Cardiac septum (tissue), 1 donor: ENCODE measurements at places on chromosomes 11 and 22.

DNA sequence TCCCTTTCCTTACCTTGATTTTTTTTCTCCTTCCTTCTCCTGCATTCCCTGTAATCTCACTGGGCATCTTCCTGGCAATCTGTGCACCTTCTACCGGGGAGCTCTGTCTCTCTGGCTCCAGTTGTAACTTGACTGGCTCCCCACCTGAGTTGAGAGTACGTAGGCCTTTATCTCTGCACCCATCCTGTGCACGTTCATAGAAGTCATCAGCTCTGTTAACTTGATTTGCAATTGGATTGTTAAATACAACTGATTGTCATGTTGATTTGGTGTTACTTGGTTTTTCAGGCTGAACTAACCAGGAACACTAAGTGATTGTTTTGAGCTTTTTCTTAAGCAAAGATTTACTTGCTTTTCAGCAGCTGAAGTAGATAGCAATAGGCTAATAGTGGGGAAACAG lies 11.8 kb downstream of the SWAP70 start:
- no peak for DNase-seq

GRCh38 chr11:71987521-71987920 lies 11.2 kb upstream of the IL18BP start:
- no peak for DNase-seq

DNA sequence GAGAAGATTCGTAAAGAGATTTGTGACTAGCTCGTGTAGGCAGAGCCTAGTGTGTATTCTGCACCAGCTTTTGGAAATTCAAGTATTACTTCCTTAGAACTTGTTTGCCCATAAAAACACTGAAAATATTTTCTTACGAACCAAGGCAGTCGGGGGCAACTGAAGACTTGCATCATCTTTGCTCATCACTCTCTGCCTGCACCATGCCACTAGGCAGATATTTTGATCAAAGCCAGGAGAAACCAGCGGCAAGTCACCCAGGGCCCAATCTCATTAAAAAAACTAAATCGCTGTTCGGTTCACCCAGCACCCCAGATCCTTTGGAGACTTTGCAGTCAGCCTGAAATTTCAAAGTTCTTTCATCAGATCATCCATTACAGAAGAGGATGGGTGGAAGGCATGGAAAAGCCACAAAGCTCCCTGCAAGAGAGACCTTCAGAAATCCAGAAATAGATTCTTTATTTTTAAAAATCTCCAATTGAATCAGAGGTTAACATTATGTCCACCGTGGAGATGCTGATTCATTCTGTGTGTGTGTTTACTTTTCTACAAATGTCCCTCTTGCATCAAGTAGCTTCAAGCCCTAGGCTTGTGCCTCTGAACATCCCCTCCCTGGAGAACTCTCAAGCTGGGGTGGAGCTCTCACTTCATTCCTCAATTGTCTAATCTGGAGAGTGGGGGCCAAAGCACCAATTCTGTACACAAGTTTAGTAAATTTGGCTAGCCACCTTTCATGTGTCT lies 78.4 kb downstream of the ETS1 start:
- DNase-seq: no peak

DNA sequence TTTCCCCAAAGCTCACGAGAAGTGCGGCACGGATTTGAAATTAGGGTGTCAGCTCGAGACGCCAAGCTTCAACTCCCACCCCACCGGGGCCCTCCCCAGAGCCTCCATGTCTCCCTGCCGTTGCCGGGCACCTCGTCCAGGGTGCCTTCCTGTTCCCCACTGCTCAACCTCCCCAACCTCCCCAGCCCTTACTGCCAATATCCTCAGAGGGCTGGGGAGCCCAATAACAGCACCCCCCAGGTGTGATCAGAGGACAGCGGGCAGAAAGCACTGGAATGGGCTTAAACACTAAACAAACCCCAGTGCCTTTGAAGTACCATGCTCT lies 1336.4 kb downstream of the TBC1D22A start:
- peak; percentile 22 for DNase-seq

- no peak for DNase-seq
These were observed 6.8 kb upstream of the OR10A2 start for GRCh38 chr11:6855971-6856541.

DNA sequence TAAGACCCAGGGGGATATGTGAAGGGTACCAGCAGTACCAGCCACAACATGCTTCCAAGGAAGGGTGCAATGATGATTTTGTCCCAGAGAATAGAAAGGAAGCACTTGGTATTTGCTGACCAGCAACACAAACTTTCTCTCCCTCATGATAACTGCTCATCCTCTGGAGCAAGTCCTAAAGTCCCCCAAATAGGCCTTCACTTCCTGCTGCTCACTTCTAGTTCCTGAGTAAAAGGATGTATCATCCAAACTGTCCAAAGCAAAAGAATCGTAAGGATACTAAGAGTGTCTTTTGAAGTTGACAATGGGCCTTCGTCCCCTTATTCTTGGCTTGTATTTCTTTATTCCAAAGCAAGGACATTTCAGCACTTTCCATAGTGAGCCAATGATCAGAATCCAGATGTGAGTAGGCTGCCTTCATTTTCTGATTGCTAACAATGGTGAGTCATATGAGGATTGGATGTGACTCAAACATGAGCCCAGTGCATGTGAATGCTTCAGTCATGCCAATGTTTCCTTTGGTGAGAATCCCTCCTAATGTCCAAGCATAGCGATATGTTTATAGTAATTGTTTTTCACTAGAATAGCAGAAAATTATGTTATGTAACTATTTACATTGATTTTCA lies 243.4 kb upstream of the POU2AF2 start:
- DNase-seq: no peak

DNA sequence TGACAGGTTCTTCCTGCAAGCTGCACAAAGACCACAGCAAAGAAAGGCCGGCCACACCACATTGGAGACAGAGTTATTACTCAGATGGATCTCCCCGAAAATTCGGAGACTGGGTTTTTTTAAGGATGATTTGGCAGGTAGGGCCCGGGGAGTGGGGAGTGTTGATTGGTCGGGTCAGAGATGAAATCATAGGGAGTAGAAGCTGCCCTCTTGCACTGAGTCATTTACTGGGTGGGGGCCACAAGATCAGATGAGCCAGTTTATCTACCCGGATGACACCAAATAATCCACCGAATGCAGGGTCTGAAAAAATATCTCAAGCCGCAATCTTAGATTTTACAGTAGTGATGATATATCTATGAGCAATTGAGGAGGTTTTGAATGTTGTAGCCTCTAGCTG lies 401.8 kb upstream of the FAT3 start:
- DNase-seq: no peak

GRCh38 chr11:74754507-74755252 lies 6.0 kb downstream of the RNF169 start:
- no peak for DNase-seq

GRCh38 chr11:34731603-34732002 lies 110.7 kb downstream of the EHF start:
- DNase-seq: no peak

DNA sequence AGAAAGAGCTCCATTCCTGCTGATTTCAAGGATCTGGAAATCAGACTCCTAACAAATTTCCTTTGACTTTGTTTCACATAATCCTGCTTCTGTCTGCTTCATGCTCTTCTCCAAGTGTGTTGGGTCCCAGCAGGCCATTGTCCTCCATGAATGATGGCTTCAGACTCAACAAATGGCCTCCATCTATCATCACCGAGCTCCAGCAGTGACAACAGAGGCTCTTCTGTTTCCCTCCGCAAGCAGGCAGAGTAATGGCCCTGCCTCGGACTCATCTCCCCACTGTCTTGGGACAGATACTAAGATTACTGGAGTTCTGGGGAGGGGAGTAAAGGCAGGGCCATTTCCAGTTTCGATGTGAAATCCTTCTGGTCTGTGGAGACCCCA lies 127.3 kb downstream of the TENM4 start:
- no peak for DNase-seq

DNA sequence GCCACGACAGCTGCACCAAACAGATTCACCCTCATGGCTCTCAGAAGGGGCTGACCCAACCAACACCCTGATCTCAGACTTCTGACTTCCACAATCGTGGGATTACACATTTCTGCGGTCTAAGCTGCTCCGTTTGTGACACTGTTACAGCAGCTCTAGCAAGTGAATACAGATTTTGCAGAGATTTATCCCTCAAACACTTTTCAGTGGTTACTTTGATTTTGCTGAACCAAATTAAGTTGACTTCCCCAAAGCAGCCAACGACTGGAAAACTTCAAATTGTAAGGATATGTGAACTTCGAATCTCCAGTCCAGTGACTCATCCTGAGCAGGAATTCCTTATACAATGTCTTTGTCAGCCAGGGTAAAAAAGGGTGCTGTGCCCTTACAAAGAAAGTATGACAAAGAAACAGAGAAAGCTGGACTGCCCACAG lies 14.8 kb upstream of the INCENP start:
- no peak for DNase-seq

DNA sequence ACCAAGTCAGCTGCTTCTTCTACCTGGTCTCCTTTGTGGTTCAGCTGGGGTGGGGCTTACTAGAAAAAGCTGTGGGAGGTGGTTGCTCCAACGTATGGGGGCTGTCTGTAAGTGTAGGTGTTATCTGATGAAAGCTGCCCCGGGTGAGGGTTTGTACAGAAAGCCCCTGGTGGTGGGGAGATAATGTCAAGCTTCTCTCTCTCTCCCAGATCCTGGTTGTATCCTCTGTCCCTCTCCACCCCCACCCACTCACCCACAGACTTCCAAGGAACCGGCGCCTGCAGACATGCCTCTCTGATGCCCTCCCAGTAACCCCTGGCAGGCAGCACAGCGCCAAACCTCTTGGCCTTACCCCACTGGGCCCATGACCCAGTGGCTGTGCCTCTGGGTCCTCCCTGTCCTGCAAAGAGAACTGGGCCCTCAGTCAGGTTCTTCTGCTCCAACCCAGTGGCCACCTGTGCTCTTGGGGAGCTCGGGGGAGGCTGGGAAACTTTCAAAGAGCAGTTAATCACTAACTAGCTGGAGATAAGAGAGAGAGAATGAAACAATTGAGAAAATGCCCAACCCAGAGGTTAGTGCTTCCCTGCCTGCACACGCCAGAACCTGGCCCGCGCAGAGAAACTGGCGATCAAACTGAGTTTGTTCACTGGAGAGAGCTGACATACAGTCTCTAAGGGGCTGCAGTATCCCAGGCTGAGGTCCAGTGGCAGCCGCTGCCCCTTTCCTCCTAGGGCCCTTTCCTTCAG lies 20.4 kb upstream of the EHF start:
- DNase-seq: no peak

GRCh38 chr11:122391049-122391448 lies 264.5 kb upstream of the UBASH3B start:
- no peak for DNase-seq

GRCh38 chr11:8947230-8947943 lies 4.6 kb upstream of the ASCL3 start:
- no peak for DNase-seq

- no peak for DNase-seq
These were observed 462.9 kb downstream of the TBC1D22A start for GRCh38 chr22:47225080-47225930.

DNA sequence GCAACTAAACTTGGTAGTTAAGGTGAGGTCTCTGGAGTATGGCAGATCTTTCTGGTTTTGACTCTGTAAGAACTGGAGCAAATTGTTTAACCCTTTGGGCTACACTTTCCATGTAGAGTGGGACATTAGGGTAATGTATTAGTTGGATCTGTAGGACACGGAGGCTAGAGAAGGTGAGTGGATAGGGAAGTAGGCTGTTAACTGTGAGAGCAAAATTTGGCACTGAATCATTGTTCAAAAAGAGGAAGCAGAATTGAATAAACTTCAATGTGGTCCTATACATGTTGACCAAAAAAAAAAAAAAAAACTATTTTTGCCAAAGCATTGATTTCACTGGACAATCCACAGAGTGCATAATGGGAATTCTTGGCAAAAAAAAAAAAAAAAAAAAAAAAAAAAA lies 370.2 kb upstream of the CHORDC1 start:
- DNase-seq: no peak

DNA sequence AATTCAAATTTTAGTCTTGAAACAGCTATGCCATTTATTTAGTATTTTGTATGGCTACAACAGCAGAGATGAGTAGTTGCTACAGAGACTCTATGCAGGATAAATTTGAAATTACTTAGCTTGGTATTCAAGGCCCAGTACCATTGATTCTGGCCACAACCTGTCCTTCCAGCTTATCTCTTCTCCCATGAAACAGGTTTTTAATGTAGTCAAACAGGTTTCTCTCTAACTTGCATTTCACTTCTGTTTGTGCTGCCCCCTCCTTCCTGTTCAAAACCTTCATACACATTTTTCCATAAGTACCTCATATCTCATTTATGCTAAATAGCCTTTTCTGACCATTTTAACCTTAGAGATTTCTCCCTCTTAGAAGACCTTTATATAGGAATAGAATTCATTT lies 3.3 kb downstream of the USP47 start:
- DNase-seq: no peak

DNA sequence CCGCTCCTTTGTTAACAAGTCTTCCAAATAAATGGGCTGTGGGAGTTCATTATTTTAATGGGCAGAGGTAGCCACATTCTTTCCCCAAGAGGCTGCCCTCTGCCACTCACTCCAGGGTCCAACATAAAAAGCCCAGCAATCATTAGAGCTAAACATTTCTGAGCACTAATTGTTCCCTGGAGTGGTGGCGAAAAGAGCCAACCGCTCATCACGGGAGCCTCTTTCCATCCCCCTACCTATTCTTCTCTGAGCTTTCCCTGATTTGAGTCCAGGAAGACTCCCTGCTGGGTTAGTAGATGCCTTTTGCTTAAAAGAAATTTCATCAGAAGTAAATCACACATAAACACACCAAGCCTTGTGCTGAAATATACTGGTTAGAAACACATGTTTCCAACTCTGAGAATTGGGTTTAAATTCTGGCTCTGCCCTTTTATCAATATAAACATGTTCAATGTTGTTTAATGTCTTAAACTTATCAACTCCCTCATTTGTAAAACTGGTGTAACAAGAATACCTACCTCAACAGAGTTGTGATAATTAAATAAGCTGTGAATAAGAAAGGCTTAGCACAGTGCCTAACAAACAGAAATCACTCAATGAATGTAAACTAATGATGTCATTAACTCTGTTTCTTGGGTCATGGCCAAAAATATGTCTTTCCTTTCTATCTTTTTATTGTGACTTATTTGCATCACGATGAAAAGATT lies at the start of gene OR5A2:
TSS of gene OR5A2 (minus strand) at position 53 of the 707 bp plus-strand sequence. CDS start 3,460 bp downstream, outside the sequence.
- no peak for DNase-seq

GRCh38 chr11:81899156-81899555 lies 834.5 kb downstream of the FAM181B start:
- DNase-seq: no peak

GRCh38 chr11:65427691-65428577 lies 5.3 kb downstream of the NEAT1 start:
- DNase-seq: peak; percentile 75

- no peak for DNase-seq
These were observed 29.2 kb downstream of the MB start for GRCh38 chr22:35587896-35588295.

GRCh38 chr11:79956061-79956460 lies 515.2 kb upstream of the TENM4 start:
- DNase-seq: no peak

GRCh38 chr11:9176136-9176535 lies 84.7 kb upstream of the SCUBE2 start:
- DNase-seq: no peak

DNA sequence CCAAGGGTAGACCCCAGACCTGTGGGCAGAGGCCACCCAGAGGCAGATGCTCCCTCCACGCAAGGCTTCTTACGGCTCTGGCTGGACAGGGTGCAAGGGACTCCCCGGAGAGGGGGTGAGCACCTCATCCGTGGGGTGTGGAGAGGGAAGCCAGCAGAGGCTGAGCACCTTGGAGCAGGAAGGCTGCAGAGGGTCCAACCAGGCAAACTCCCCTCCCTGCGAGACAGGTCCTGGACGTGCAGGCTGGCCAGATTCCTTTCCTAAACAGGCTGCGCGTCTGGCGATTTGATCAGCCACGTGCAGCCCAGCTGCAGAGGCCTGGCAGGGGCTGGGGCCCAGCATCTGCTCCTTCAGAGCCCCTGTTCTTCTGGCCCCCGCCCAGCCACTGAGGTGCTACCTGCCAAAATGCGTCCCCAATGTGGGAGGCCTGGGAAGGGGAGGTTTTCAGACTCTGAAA lies 49.3 kb downstream of the WNT11 start:
- no peak for DNase-seq
